ENCODE measurements at places on chromosomes 1 and 21.

DNA sequence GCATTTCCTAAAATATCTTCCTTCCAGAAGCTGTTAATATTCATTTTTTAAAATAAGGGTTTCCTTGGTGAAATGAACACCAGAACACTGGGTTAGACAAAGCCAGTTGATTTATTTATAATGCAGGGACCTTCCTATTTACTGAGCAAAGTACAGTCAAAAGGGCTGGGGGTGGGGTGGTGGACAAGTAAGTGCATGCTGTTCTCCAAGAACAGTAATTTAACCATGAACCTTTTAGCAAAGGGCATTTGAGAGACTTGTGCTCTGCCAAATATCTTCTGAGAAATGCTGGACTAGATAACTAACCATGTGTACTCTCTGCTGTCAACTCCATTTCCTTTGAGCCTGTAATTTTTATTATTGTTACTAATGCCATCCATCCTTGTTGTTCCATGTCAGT is 100.2 kb downstream of the OMA1 start:
- no peak for DNase-seq

- DNase-seq = peak; percentile 56
Measured at GRCh38 chr1:211327346-211327921, 801 bp downstream of the TRAF5 start.

DNA sequence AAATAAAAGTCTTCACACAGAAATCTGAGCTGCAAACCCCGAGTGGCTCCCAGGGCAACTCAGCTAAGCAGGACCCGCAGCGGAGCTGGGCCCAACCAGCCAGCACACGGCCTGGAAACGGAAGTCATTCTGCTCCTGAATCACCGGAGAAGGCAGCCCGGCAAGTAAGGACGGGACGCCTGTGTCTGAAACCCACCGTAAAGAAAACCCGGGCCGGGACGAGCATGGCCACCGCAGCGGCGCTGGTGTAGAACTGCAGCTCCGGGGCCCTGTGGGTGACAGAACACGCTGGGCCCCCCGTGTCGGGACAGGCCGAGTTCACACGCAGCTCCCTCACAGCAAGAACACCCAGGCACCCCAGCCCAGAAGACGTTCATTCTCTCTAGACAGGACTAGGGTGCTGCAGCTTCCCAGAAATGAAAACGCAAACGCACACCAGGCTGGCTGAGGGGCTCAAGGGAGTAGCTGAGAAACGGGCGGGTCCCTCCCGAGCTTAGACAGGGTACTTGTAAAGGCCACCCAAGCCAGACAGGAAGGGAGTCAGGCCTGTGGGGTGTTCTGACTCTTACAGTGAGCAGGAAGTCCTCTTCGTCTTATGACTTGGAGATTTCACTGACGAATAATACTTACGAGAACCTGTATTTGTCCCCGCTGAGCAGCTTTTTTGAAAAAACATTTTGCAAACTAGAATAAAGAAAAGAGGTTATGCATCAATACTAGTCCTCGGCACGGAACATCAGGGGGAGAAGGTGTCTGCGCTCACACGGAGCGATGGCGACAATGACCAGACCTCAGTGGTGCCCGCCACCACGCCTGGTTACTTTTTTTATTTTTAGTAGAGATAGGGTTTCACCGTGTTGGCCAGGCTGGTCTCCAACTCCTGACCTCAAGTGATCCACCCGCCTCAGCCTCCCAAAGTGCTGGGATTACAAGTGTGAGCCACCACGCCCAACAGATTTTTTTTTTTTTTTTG is 10.9 kb upstream of the CDK11B start:
- no peak for DNase-seq

GRCh38 chr1:13699936-13700520 is at the start of gene PRDM2:
Gene PRDM2 (plus strand): TSS chr1:13700188. CDS start chr1:13715606, 15,418 bp downstream.
- DNase-seq = peak; percentile 58

DNA sequence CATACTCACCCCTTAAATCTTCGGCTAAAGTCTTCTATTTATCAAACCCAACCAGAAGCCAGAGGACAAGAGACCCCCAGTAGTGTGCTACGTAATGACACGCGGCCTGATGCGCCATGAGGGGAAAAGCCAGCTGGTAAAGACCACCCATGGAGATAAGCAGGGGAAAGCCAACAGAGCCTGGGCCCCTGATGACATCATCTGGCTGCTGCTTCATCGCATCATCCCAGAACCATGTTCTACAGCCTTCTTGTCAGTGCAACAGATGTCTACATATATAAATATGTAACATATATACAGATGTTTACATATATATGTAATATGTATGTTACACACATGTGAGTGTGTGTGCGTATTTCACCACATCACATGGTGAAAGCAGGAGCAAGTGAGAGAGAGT is 81.7 kb upstream of the VANGL1 start:
- DNase-seq = no peak

GRCh38 chr1:213979751-213980586 is 7.8 kb upstream of the PROX1 start:
- no peak for DNase-seq

- DNase-seq = no peak
Measured at GRCh38 chr1:3066826-3067225, 2.2 kb upstream of the PRDM16 start.

DNA sequence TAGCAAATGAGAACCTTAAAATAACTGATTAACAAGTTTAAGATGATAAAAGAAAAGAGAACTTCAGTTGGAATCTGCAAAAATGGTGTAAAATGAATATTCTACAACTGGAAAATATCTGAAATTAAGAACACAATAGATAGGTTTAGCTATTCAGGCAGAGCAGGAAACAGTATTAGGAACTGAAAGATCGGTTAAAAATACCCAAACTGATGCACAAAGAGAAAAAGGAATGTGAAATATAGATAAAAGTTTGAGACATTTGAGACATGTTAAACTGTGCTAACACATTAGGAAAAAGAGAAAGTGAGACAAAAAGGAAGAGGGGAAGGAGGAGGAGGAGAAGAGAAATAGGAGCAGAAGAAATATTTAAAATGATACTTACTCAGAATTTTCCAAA is 12.1 kb downstream of the CD55 start:
- DNase-seq = no peak

GRCh38 chr1:175794586-175794985 is 51.2 kb upstream of the TNR start:
- DNase-seq = no peak

DNA sequence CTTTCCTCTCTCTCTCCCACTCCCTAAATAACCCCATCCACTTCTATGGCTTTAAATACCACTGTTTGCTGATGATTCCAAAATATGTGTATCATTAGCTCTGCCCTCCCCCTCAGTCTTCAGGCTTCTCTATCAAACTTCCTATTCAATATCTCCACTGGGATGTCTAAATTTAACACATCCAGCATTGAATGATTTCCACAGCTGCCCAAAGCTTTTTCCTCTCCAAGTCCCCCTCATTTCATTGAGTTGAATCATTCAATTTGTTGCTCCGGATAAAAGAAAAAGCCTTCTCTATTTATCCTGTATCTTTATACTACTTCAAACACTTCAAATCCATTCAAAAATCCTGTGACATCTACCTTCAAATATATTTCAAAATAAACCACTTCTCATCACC is 225.0 kb downstream of the SEC16B start:
- DNase-seq = no peak

DNA sequence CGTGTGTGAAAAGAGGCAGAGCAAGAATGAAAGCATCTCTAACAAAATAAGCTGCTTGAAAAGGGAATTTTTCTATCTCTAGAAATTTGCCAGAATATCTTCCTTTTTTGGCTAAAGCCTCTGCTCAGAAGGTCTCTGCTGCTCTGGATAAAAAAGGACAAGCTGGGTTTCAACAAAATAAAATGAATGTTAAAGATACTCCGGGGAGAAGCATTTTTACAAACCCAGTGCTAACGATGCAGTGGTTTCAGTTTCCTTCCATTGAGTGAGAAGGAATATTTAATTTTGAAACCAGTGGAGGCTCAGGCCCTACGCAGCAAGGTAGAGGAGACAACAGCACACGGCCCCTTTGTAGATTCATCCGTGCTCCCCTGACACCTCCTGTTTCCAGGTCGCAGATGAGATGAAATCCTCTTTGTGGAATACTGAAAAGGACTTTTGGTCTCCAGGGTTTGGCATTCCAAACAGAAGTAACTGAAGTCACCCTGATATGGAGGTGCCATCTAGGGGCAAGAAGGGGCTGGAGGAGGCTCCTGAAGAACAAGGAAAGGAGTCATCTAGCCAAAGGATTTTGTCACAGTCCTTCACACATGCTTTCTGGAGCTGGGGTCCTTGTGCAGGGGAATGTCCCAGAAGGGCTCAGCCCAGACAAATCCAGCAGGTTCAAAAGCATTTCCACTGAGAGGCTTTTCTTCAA is 65.7 kb upstream of the SYT6 start:
- peak; percentile 40 for DNase-seq

DNA sequence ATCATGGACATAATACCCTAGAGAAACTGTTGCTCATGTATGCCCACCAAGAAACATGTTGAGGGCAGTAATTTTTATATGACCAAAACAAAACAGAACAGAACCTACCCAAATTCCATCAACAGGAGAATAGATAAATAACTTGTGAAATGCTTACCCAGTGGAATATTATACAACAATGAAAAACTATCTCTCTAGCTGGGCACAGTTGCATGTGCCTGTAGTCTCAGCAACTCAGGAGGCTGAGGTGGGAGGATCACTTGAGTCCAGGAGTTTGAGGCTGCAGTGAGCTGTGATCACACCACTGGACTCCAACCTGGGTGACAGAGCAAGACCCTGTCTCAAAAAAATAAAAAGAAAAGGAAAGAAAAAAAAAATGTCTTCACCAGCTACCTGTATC is 37.6 kb upstream of the RCSD1 start:
- DNase-seq = no peak

- DNase-seq = peak; percentile 20
Measured at GRCh38 chr1:77120950-77121349, 98.3 kb downstream of the PIGK start.

DNA sequence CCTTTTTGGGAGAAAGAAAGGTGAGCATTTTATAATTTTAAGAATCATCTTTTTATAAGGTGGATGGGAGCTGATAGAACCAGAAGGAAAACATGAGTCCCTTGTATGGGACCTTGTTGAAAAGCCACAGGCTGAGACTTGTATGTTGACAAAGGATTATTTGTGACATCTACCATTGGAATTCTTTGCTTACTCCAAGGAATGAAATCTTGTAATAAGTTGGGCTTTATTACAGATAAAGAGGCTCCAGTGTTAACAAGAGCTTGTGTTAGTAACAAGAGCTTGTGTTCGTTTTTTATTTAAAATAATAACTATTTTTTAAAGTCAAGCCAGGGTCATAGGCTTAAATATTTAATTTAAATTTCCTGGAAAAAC is 201.1 kb upstream of the CHRM3 start:
- DNase-seq = no peak

- no peak for DNase-seq
Measured at GRCh38 chr1:215986401-215986800, 419.3 kb downstream of the KCTD3 start.

GRCh38 chr21:36246080-36246631 is 73.8 kb upstream of the MORC3 start:
- DNase-seq = no peak

DNA sequence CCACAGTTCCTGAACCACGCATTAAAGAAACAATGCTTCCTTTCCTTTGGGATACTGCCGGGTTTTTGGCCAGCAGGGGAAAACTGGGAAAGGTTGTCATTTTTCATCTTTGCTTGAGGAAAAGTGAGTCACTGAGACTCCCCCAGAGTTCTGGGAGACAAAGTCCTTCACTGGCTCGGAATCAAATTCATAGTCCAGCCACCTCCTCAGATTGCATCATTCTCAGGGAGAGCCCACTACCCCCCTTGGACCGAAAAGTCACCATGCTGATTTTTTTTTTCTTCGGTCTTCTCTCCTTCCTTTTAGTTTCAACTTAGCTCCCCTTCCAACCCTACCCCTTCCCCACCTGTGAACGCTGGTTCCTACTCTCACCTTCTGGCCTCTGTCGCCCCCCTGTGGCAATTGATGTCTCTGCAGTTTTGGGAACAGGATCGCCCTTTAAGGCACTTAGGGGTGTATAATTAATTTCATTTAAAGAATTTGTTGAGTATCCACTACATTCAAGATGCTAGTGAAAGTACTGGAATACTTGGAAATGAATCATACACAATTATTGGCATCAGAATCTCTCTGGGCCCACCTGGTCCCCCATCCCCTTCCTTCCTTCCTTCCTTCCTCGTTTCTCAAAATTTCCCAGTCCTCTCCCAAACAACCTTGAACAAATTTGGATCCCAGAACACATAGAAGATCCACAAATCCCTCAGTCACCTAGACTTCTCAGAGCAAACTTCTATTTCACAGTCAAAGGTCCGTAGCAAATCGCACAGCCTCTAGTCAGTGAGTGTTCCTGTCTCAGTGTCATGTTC is 6.9 kb downstream of the ACKR1 start:
- no peak for DNase-seq

GRCh38 chr1:27122652-27123051 is 32.3 kb downstream of the SLC9A1 start:
- DNase-seq = no peak

DNA sequence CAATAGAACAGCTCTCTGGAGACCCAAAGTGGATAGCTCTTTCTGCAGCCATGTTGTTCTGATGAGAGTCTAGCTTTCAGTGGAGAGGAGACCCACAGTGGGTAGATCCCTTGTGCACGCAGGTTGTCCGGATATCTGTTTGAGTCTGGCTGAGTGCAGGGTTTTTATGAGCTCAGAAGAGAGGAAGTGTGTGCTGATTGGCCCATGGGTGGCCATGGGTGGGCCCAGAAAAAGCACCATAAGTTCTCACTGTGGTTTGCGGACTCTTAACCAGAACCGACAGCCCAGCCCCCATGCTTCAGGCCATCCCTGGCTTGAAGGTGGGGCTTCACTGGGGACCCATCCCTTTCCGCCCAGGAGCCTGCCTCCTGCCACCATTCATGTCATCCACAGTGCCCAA is 17.0 kb downstream of the FAM20B start:
- no peak for DNase-seq

- no peak for DNase-seq
Measured at GRCh38 chr1:192949783-192950182, 109.4 kb downstream of the UCHL5 start.

- no peak for DNase-seq
Measured at GRCh38 chr1:185309566-185309965, 7.5 kb downstream of the IVNS1ABP start.

DNA sequence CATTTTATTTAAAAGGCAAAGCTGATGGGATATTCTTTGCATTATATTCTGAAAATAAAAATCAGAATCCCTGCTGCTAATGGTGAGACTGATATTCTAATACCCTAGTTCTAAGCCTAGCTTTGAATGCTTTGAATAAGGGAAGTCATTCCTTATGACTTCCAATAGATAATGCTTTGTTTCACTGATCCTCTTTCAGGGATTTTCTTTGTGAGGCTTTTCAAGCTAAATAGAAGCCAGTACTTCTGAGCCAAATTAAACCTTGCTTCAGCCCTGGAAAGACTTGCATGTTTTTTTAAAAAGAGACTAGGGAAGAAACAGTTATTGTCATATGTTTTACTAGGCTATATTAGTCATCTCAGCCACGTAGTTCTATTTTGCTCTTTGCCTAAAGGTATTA is 68.5 kb upstream of the CACYBP start:
- no peak for DNase-seq

Data from hindlimb muscle (tissue), 1 donor.